ENCODE measurements at places on chromosomes 7 and 10. TPM values are rescaled to one million over a fixed set of nuclear protein-coding genes. Genes with fewer than 3 reads are reported as not detected.
A peak's percentile ranks its signal among the peaks of the same experiment; 100 is the strongest.

DNA sequence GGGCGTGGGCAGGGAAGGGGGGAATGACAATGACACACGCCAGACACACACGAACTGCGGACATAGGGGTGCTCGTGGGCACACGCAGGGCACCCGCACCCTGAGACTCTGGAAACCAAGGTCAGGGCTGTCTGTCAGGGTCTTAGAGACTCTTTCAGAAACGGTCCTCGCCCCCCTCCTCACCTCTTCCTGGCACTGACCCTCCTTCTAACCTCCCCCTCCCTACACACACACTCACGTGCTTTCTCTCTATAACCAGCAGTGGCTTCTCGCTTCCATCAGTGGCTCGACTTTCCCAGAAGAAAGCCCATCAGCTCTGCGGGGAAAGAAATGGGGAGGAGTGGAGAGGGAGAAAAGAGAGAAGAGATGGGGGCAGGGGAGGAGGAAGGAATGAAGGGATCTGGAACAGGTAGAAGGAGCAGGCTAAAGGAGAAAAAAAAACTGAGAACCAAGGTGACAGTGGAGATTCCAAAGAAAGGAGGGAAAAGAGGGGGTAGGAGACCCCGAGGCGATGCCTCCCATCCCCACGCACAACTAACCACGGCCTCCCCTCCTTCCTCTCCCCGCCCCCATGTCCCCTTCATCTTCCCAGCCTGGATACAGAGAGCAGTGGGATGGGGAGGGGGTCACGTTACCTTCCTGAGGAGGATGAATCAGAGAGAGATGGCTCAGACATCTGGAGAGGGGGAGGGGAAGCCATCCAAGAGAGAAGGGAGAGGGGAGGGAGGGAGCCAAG lies 1.7 kb upstream of the VGF start:
- peaks cover 67% of the 10 kb centered on the region for H3K4me1 ChIP-seq
- peak; percentile 73 for DNase-seq
- peaks cover 84% of the 10 kb centered on the region for H3K27me3 ChIP-seq
- H3K4me3 ChIP-seq, result peak overlapping the region; percentile 81

DNA sequence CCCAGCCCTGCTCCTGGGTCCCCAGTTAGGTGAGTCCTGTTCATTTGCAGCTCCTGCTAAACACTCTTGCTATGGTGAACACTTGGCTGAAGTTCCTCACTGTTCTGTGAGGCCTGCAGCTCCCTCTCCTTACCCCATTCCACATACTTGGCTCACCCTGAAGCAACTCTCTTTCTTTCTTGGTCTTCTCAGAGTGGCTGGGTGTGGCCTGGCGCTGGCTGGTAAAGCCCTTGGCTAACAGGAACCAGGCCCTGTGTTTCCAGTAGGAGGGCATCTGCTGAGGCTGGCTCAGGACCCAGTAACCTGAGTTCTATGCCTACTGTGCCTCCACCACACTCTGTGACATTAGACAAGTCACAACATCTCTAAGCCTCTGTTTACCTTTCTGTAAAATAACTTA lies 53.1 kb upstream of the COL13A1 start:
- peaks cover 21% of the 10 kb centered on the region for H3K27me3 ChIP-seq
- no peaks in the 10 kb centered on the region for H3K36me3 ChIP-seq
- H3K4me1 ChIP-seq, result peaks cover 9% of the 10 kb centered on the region
- no peak overlapping the region for H3K27ac ChIP-seq
- no peak for DNase-seq

- no peak overlapping the region for H3K4me3 ChIP-seq
- no peak for DNase-seq
- H3K36me3 ChIP-seq, result peaks cover 15% of the 10 kb centered on the region
- no peaks in the 10 kb centered on the region for H3K4me1 ChIP-seq
- H3K27ac ChIP-seq, result no peak overlapping the region
Observed at GRCh38 chr7:157503229-157503628, 166.4 kb downstream of the DNAJB6 start.

DNA sequence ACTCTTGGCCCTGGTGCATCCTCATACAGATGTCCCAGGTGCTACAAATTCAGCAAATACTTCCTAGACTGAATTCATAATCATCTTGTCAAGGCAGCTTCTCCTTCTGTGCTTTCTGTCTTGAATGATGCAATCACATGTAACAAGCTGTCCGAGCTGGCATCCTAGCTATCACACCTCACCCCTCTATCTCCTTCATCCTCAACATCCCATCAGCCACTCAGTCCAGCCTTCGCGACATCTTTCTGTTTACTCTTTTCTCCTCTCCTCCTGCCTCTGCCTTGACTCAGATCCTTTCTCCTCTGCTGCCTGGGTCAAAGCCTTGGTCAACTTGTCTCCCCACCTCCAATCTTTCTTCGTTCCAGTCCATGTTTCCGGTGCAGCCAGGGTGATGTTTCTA lies 240.4 kb upstream of the CELF2 start:
- no peaks in the 10 kb centered on the region for H3K36me3 ChIP-seq
- DNase-seq, result no peak
- H3K4me3 ChIP-seq, result no peak overlapping the region

- H3K4me1 ChIP-seq, result no peaks in the 10 kb centered on the region
- no peak overlapping the region for H3K27ac ChIP-seq
- no peak for DNase-seq
- no peak overlapping the region for H3K4me3 ChIP-seq
- H3K27me3 ChIP-seq, result no peaks in the 10 kb centered on the region
Observed at GRCh38 chr10:25633542-25633941, 300.5 kb upstream of the MYO3A start.

DNA sequence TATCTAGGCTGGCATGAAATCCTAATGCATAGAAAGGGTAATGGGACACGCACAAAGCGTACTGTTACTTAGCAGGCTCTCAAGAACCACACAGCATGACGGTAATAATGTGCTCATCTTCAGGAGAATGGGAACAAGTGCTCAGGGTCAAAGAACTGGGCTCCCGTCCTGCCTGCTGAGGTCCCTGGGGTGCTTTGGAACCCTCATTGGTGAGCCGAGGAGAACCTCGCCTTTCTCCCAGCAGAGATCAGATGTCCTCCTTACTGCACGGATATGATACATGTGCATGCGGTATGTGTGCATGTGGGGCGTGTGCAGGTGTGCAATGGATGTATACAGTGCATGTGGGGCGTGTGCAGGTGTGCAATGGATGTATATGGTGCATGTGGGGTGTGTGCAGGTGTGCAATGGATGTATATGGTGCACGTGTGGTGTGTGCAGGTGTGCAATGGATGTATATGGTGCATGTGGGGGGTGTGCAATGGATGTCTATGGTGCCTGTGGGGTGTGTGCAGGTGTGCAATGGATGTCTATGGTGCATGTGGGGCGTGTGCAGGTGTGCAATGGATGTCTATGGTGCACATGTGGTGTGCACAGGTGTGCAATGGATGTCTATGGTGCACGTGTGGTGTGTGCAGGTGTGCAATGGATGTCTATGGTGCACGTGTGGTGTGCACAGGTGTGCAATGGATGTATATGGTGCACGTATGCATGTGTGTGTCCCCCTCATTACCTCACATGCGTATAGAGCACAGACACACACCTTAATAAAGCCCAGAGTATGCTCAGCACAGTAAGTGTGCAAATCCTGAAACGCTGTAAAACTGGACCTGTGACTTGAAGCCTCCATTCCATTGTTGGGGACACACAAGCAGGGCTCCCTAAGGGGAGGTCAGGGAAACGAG lies 336.3 kb downstream of the PTPRN2 start:
- H3K27ac ChIP-seq, result no peak overlapping the region
- no peak overlapping the region for H3K4me3 ChIP-seq
- no peaks in the 10 kb centered on the region for H3K27me3 ChIP-seq
- no peaks in the 10 kb centered on the region for H3K4me1 ChIP-seq
- DNase-seq, result peak; percentile 3
- no peaks in the 10 kb centered on the region for H3K36me3 ChIP-seq

CALY gene
- 1.8 TPM for total RNA-seq

DNA sequence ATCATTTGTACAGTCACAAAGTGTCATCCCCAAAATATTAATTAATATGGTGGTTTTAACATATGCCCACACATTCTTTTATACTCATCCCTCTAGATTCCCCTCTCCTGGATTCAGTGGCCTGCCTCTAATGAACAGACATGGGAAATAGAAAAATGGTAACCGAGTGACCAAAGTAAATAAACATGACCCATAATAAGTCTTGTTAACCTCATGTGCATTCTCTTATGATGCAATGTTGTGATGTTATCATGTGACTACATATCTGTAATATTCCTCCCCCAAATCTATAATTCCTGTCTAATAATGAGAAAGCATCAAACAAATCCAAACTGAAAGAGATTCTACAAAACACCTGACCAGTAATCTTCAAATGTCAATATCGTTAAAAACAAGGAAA lies 164.5 kb upstream of the PRSS1 start:
- H3K36me3 ChIP-seq, result no peaks in the 10 kb centered on the region
- H3K27ac ChIP-seq, result no peak overlapping the region
- no peaks in the 10 kb centered on the region for H3K27me3 ChIP-seq
- no peak for DNase-seq

DNA sequence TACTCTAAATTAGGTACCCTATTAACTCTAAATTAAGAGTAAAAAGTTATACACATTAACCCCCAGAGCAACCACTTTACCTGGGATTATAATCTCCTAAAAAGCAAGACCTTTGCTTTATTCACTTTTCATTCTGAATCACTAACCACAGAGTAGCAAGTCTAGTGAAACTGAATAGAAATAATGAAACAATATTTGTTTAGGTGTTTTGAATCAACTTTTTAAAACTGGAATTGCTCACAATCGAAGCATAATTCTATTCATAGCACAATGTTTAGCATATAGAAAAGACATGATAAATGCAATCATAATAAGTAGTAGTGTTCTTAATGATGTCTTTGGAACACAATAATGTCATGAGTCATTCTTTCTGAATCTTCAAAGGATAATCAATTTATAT lies 37.0 kb upstream of the CASD1 start:
- H3K27ac ChIP-seq, result no peak overlapping the region
- no peak for DNase-seq
- H3K4me3 ChIP-seq, result no peak overlapping the region
- H3K27me3 ChIP-seq, result no peaks in the 10 kb centered on the region
- H3K36me3 ChIP-seq, result no peaks in the 10 kb centered on the region

NOM1 gene
- 26.0 TPM for total RNA-seq

DNA sequence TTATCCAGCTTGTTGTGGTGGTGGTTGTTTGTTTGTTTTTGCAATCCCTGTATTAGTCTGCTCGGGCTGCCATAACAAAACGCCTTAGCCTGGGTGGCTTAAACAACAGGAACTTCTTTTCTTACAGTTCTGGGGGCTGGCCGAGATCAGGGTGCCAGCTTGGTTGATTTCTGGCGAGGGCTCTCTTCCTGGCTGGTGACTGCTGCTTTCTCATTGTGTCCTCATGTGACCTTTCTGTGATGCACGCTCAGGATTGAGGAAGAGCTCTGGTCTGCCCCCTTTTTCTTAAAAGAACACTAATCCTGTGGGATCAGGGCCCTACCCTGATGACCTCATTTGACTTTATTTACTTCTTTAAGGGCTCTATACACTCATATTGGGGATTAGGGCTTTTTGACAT lies 107.1 kb upstream of the NRP1 start:
- H3K4me1 ChIP-seq, result no peaks in the 10 kb centered on the region
- H3K36me3 ChIP-seq, result no peaks in the 10 kb centered on the region
- DNase-seq, result no peak
- no peaks in the 10 kb centered on the region for H3K27me3 ChIP-seq
- no peak overlapping the region for H3K4me3 ChIP-seq

- peaks cover 29% of the 10 kb centered on the region for H3K4me1 ChIP-seq
- no peak overlapping the region for H3K27ac ChIP-seq
- H3K27me3 ChIP-seq, result peaks cover 3% of the 10 kb centered on the region
- DNase-seq, result no peak
- H3K4me3 ChIP-seq, result no peak overlapping the region
Observed at GRCh38 chr7:68507668-68508067, 1090.6 kb upstream of the AUTS2 start.

SEMA3D gene
- total RNA-seq, result 2.2 TPM

GPR158 gene
- 0.44 TPM for total RNA-seq

GFRA1 gene
- 5.1 TPM for total RNA-seq

- H3K27ac ChIP-seq, result no peak overlapping the region
- H3K36me3 ChIP-seq, result peaks cover 9% of the 10 kb centered on the region
- H3K27me3 ChIP-seq, result peaks cover 5% of the 10 kb centered on the region
- no peak for DNase-seq
Observed at GRCh38 chr10:121113385-121113696, 262.2 kb downstream of the WDR11 start.

SUV39H2 gene
- total RNA-seq, result 41.4 TPM

- H3K27ac ChIP-seq, result no peak overlapping the region
- peaks cover 10% of the 10 kb centered on the region for H3K27me3 ChIP-seq
- H3K36me3 ChIP-seq, result no peaks in the 10 kb centered on the region
- no peak for DNase-seq
Observed at GRCh38 chr10:78905957-78906308, 162.8 kb upstream of the ZMIZ1 start.

DNA sequence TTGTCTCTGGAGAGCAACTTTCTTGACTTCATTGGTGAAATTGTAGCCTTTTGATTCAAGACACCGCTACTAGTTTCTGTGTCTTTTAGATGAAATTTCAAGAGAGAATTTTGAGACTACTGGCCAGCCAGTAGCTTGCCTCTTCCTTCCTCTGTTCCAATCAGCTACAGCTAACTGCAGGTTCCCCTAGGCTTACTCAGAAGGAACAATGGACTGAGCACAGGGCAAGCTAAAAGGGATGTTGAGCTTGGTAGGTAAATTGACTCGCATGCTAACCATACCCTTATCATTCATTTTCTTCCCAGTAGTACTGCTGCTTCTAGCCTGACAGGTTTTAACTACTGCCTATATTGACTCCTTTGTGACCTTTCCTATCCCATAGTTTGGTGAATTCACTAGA lies 81.1 kb downstream of the RUNDC3B start:
- H3K27ac ChIP-seq, result peak overlapping the region; percentile 41
- H3K27me3 ChIP-seq, result no peaks in the 10 kb centered on the region
- H3K4me3 ChIP-seq, result no peak overlapping the region
- peaks cover 17% of the 10 kb centered on the region for H3K4me1 ChIP-seq
- H3K36me3 ChIP-seq, result peaks cover 4% of the 10 kb centered on the region

CYP2C19 gene
- total RNA-seq, result 0.09 TPM

- H3K36me3 ChIP-seq, result peaks cover 26% of the 10 kb centered on the region
- H3K27ac ChIP-seq, result no peak overlapping the region
- no peak for DNase-seq
- H3K4me3 ChIP-seq, result no peak overlapping the region
Observed at GRCh38 chr10:22589851-22590514, 124.4 kb downstream of the PIP4K2A start.

- H3K4me3 ChIP-seq, result no peak overlapping the region
- H3K27ac ChIP-seq, result no peak overlapping the region
- peaks cover 49% of the 10 kb centered on the region for H3K36me3 ChIP-seq
- H3K4me1 ChIP-seq, result peaks cover 43% of the 10 kb centered on the region
- no peak for DNase-seq
Observed at GRCh38 chr7:42878303-42878702, 33.6 kb downstream of the C7orf25 start.

GRCh38 chr10:91571671-91572070 lies 61.2 kb downstream of the PPP1R3C start:
- H3K27ac ChIP-seq, result no peak overlapping the region
- no peaks in the 10 kb centered on the region for H3K27me3 ChIP-seq
- no peaks in the 10 kb centered on the region for H3K36me3 ChIP-seq
- H3K4me1 ChIP-seq, result peaks cover 6% of the 10 kb centered on the region
- no peak overlapping the region for H3K4me3 ChIP-seq

Measured in WTC11 (cell line).